ENCODE measurements at places on chromosomes 16 and 17.

GRCh38 chr16:4944333-4945281 lies 7.7 kb upstream of the PPL start:
- DNase-seq = no peak

- no peak for DNase-seq
These were observed 41.0 kb downstream of the STAT5A start for GRCh38 chr17:42329025-42329976.

DNA sequence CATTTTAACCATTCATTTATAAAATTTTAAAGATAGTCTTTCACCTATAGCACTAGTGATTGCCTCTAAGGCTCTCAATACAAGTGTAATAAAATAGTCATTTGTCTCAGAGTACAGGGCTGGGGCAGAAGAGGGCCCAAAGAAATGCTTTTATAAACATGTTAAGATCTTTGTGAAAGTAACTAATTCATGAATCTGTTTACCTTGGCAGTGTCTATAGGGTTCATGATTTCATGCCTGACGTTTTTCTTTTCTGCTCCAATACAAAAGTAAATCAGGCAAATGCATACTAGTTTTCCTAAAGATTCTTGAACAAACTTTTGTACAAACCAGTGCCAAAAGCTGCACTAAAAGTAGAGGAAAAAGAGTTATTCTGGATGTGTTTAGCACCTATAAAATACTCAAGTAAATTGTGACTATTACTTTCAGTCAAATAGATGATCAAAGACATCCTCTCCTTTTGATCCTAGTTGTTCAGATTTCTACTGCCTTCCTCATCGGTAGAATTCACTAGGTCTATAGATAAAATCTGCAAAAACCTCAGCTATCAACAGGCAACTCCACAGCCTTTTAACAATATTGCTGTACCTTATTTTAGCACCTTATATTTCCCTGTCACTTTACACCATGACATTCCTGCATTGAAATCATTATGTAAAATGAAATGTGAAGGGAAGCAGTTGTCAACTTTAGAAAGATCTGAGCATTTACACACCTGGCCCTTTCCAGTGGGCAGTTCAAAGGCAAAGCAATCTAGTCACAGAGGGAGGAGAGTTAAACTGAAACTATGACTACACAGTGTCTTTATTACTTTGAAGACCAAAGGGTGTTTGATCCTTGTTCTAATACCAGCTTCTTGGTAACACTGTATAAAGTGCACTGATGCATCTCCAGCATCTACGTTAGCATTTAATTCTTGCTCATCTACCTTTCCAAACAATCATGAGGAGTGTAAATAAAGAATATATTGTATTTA lies 100.0 kb upstream of the MED13 start:
- no peak for DNase-seq

- no peak for DNase-seq
These were observed at the start of gene GLIS2 for GRCh38 chr16:4315186-4316107. GLIS2 (plus strand) TSS chr16:4316067; CDS start chr16:4332281, 16,214 bp downstream.

- DNase-seq = no peak
These were observed 40.1 kb downstream of the ENGASE start for GRCh38 chr17:79114458-79115301.

DNA sequence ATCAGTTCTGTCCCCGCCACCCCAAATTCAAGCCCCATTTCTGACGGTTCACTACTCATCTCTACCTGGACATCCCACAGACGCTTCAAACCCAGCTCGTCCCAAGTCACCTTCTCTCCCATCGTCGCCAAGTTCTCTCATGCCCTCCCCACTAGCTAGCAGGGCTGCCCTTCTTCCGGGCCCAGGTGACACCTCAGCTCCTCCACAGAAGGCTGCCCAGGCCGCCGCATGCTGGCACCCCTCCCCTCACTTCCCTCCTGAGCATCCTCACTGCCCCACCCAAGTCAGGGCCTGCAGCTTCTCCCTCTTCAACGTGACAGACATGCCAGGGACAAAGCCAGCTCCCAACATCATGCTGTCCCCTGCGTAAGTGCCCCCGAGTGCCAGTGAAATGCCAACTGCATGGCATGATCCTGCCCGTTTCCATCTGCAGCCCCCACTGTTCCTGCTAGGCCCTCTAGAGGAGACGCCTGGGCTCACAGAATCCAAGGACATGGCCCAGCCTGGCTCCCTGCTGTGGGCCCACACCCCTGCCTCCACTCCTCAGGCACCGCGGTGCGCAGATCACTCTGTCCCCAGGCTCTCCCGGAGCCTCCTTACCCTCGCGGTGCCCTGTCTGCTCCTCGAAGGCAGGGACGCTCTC lies 5.9 kb downstream of the CYB561 start:
- DNase-seq = no peak

GRCh38 chr16:87077750-87078127 lies 239.5 kb downstream of the C16orf95 start:
- DNase-seq = no peak

DNA sequence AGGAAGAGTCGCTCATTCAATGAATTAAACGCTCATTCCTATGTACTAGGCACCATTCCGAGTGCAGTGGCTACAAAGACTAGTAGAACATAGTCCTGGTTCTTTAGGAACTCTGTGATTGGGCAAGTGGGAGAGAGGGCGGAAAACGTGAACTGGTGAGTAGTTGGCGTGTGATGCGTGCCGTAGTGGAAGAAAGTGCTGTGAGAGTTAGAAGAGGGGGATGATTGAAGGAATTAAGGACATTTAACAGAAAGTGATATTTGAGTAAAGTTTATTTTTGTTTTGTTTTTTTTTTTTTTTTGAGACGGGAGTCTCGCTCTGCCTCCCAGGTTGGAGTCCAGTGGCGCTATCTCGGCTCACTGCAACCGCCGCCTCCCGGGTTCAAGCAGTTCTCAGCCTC lies 7.9 kb upstream of the SLFN14 start:
- no peak for DNase-seq

- DNase-seq = no peak
These were observed 921 bp downstream of the RND2 start for GRCh38 chr17:43025766-43026537.

GRCh38 chr17:16991349-16992009 lies 19.6 kb upstream of the TNFRSF13B start:
- DNase-seq = peak; percentile 69

DNA sequence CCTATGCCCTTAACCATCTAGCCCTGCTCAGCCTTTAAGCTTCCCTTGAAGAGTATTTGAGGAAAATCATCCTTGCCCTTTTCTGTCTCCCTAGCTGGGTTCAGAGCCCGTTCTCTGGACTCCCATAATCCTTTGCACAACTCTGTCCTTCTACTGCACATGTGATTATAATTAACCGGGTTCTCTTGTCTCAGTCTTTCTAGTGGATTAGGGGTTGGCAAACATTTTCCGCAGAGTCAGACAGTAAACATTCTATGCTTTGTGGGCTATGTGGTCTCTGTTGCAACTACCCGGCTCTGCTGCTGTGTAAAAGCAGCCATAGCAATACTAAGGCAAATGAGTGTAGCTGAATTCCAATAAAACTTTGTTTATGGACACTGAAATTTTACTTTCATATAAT lies 80.0 kb downstream of the CDRT15 start:
- DNase-seq = no peak

DNA sequence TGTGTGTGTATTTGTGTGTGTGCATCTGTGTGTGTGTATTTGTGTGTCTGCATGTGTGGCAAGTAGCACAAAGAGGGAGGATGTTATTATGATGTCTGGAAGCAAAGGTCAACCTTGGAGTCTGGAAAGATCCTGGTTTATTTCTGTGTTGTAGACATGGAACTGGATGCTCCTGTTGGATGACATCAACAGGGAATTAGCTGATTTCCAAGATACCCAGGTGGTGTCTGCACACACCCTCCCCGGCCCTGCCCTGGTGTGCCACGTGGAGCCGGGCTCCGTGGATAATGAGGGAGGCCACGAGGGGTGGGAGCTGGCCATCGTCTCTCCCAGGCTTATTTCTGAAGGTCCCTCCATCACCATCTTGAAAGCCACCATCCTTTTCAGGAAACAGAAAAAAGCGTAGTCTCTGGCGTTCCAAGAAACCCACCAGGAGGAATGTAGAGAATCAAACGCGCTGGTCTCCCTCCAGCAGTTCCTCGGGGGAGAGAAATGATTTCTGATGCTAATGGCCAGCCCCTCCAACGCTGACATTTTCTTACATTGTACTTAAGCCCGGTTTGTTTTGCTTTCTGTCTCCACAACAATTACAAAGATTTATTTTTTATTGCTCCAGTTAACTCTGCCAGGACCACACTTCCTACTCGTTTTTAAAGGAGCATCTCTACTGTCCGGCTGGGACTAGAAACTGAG lies 93.3 kb downstream of the FOXL1 start:
- DNase-seq = no peak

- no peak for DNase-seq
These were observed 856 bp downstream of the DNAJA2 start for GRCh38 chr16:46972429-46973206.

- no peak for DNase-seq
These were observed 2.1 kb upstream of the CD2BP2 start for GRCh38 chr16:30357085-30357714.

- DNase-seq = peak; percentile 43
These were observed 790 bp downstream of the TRADD start for GRCh38 chr16:67158637-67159600.

- DNase-seq = no peak
These were observed 228.5 kb downstream of the ABCC12 start for GRCh38 chr16:47927330-47927729.

DNA sequence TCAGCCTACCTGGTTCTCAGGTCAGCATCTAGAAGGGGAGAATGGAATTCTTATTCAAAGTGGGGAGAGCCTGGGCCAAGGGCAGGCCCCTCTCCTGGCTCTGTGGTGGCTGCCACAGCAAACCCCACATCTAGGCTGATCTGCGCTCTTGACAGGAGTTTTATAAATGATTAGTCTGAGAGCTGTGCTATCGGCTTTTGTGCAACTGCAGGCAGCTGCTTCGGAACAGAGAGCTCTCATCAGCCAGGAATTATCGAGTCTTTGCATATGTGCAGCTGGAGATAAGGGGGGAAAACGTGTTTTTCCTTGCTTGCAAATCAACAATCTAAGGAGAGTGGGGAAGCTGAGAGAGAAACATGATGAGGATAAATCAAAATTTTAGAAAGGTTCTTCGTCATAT lies 91.7 kb downstream of the HS3ST3A1 start:
- no peak for DNase-seq

DNA sequence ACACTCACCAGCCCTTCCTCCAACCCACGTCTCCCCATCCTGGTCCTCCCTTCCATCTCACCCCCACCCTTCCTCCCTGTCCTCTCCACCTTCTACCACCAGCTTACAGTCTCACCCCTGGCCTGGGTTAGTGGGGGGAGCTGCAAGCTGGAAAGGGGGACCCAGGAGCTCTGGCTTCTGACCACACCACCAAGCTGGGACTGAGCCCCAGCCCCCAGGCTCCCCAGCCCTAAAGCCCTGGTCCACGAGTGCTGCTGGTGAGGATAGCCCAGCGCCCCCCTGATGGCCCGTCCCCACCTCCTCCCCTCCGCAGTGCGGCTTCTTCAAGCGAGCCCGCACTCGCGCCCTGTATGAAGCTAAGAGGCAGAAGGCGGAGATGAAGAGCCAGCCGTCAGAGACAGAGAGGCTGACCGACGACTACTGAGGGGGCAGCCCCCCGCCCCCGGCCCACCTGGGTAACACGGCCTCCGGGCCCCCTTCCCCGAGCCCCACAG lies 7.2 kb upstream of the PDK2 start:
- no peak for DNase-seq

GRCh38 chr17:12398441-12399051 lies 267.1 kb upstream of the MYOCD start:
- no peak for DNase-seq

GRCh38 chr17:81264640-81265039 lies 25.5 kb downstream of the NDUFAF8 start:
- DNase-seq = no peak

Data from stimulated activated CD8-positive, alpha-beta memory T cell treated with anti-CD3 and anti-CD28 coated beads, Interleukin-2, amount 100 ng/mL, for 1 hour (primary cell).